Activated T-helper 17 cell treated with anti-CD3 and anti-CD28 coated beads, Interleukin-2, amount 50 U/mL, for 72 hours (primary cell): ENCODE measurements at places on chromosomes 7 and 10. TPM values are rescaled to one million over a fixed set of nuclear protein-coding genes. Genes with fewer than 3 reads are reported as not detected.

DNA sequence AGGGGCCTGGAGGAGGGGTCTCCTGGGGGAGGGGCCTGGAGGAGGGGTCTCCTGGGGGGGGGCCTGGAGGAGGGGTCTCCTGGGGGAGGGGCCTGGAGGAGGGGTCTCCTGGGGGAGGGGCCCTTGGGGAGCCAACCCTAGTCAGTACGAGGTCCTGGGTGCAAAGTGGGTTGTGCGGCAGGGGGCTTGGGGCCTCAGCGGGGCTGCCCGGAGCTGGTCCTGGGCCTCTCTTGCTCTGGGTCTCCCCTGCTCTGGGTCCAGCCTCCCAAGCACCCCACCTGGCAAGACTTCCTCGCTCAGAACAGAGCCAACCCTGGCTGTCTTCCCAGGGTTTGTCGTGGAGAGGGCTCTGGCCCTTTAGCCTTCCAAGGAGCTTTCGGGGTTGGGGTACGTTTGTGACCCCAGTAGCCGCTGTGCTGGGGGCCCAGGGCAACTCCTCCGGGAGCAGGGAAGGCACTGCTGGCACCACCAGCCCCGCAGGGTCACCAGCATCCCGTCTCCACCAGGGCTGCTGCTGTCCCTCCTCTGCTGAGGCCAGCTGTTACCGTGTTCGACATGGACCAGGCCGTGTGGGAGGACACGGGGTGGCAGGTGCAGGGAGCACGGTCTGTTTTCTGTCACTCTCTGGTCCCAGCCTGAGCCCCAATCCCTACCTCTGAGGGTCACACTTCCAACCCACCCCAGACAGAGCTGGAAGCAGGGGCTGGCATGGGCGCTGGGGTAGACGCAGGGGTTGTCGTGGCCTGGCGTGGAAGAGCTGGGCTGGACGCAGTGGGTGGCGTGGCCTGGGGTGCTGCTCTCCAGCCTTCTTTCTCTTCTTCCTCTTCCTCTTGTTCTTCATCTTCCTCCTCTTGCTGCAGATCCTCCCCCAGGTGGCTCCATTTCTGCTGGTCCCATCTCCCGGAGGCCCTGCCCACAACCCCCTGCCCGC is 22.8 kb downstream of the PWWP2B start:
- no peak for ATAC-seq

DNA sequence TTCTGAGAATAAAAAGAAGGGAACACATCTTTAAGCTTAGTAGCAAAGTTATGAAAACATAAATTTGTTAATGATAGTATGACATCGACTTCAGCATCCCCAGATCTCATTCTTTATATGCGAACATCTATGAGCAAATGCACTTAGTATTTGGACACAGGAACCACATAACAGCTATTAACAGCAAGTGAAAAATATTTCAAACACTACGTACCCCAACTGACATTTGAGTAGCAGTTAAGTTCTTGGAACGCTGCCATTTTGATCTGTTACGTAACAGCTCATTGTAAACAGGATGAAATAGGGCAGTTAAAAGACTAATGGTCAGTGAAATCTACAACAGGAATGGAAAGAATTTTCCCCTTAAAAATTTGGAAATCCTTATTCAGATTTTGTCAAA is 428.9 kb downstream of the TNS3 start:
- ATAC-seq: no peak

DNA sequence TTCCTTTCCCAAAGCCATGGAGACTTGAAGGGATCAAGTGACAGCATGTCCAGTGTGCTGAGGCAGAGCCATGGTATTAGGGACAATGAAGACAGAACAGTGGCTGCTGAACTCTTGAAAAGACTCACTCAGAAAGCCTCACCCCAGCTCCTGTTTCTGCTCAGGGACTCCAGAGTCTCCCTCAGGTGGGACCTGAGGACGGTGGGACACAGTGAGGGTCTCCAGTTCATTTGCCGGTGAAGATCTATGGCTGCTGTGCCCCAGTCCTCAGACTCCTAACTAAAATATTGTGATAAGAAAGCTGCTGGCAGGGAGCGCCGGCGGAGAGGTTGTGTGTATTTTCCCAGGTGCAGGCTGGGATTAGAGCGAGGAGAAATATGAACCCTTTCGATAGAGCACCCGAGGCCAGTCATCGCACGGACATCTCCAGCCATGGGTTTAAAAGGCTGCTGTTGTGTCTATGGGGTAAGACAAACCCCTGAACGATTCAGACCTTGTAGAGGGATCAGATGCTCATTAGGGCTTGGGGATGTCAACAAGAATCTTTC is 57.2 kb downstream of the C7orf25 start:
- ATAC-seq: no peak

DNA sequence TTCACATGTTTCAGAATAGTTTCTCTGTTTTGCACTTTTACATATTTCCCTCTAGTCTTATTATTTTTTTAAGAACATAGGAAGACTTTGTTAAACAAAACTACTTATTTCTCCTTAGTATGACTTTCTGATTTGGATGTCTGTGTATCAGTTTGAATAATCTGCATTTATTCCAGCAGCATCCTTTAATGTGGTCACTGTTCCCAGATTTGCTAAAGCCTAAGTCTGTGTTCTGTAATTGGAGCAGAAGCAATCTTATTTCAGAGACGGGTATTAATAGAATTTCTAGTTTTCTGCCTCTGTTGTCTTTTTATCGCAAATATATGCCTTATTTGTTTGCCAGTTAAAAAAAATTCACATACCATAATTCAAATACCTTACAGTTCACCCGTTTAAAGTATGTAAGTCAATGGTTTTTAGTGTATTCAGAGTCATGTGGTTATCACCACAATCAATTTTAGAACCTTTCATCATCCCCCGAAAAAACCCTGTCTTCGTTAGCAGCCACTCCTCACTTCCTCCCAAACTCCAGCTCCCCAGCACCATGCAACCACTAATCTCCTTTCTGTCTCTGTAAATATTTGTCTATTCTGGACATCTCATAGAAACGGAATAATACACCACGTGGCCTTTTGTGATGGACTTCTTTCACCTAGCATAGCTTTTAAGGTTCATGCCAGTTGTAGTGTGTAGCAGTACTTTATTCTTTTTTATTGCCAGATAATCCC is 58.7 kb downstream of the INPP5F start:
- ATAC-seq: peak; percentile 68

Gene UPK3BL2
- 45.7 TPM for total RNA-seq
